HCEC 1CT (cell line): ENCODE measurements at places on chromosomes 6 and 20.

GRCh38 chr20:2663364-2663886 lies 591 bp downstream of the IDH3B start:
- DNase-seq, result no peak

DNA sequence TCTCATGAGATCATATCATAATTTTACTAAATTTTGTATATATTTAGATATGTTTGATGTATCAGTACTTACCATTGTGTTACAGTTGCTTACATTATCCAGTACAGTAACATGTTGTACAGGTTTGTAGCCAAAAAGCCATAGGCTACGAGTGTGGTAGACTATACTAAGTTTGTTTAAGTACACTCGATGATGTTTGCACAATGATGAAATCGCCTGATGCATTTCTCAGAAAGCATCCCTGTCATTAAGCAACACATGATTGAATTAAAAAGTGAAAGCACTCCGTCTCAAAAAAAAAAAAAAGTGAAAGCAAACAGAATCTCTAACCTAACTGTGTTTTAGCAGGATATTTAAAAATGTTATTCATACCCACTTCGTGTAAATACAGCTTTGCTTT lies 104.9 kb upstream of the TFAP2D start:
- DNase-seq, result no peak

DNA sequence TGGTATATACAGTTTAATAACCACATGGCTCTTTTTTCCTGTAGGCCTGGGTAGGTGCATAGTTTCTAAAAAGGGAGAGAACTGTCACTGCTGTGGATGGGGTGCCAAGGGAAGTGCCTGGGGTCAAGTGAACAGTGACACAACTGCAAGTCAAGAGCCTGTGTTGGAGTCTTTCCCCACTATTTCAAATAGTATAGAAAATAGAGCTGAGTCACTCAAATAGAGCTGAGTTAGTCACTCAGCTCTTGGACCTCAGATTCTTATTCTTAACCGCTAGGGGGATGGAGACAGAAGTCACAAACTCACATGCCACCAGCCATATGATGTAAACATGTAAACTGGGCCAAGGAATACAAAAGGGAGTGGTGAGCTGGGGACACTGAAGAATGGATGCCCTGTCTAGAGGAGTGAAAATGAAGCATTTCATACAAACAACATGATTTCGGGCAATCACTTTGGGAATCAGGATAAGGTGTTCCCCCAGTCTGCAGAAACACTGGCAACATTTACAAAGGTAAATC lies 2.1 kb downstream of the NQO2 start:
- peak; percentile 87 for DNase-seq

DNA sequence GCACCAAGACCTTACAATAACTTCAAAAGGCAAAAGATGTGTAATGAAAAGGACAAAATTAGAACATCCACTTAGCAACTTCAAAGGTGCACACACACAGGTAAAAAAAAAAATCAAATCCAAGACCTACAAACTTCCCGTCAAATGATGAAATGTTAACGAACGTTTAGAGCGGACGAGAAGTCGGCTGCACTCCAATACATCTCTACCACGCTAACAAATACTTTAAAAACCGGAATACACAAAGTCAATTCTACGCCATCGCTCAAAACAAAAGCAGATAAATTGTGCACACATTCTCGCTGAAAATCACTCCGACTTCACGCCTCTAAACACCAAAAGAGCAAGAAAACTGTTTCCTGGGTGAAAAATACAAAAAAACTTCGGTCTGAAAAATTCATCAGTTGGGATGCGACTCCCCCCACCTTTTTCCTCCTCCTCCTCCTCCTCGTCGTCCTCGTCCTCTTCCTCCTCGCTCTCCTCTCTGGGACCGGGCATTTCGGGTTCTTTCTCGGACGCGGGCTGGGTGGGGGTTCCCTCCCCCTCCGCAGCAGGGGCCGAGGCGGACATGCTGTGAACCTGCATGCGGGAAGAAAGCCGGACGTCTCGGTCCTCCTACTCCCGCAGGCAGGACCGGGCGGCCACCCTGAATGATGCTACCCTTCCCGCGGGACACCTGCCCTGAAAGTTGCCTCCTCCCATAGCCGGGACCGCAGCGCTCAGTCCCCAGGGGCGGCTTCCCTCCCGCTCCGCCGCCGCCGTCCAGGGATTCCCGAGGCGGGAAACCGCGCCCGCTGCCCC lies 712 bp downstream of the DEK start:
- DNase-seq, result peak; percentile 9

GRCh38 chr20:12166053-12166717 lies 248.5 kb downstream of the BTBD3 start:
- DNase-seq, result peak; percentile 97

DNA sequence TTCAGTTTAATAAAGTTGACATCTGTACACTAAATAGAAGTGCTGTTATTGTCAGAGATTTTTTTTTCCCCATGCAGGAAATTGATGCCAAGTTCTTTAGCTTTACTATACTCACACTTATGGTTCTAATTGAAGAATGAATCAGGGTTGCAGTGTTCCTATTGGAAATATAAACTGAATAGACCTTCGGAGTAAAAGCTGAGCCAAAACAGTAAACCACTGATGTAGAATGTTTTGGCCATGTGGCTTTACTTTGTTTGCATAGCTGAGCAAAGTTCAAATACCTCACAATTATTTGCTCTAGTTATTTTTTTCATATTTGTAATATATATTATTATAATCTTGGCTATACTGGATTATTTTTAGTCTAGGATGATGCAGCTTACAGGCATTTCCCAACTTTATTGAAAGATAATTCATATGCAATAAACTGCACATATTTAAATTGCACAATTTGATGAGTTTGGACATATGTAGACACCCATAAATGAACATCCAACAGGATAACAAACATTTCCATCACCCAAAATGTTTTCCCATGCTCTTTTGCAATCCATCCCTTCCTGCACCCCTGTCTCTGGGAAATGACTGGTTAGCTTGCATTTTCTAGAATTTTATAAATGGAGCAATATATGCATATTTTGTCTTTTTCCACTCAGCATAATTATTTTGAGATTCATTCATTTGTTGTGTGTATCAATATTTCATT lies 105.8 kb upstream of the NOX3 start:
- DNase-seq, result no peak

GRCh38 chr6:19983374-19983773 lies 146.2 kb downstream of the ID4 start:
- no peak for DNase-seq

DNA sequence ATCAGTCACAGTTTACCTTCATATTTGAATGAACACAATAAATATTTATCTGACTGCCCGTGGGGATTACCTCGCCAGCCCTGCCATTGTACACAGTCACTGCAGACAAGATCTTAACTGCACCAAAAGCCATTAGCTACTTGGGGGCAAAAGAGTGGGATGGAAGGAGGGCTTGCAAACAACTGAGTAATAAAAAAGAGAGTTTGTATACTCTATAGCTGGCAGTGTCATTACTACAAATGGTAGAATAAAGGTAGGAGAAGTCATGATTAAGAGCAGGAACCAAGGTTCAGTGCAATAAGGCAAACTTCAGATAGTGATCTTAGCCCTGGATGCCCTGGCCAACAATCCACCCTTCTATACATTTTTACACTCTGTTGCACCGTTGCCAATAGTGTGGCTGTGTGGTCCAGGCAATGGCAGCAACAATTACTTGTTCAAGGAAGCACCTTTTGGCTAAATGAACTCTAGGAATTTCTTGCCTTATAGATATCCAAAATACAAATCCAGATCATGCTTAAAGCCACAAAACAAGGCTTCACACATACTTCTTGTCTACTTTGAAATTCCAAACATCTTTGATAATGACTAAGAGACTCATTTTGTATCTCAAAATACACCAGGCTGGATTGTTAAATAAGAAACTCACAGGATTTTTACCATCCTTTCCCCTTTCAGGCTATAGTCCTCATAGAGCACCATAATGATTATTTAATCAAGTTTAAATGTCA lies 955.4 kb upstream of the ADGRB3 start:
- DNase-seq, result peak; percentile 46

DNA sequence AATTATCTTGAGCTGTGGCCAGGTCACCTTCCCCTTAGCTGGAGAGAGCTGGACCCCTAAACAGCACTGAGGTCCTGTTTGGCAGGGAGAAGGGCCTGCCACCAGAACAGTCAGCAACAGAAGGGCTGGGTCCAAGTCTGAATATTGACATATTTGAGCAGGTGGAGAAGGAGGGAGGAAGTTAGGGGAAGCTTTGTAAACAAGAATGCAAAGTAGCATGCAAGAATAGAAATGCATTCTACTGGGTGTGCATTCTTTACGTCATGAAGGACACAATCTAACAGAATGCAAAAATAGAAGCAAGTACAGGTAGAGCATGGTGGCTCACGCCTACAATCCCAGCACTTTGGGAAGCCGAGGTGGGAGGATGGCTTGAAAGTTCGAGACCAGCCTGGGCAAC lies 100.5 kb downstream of the QRSL1 start:
- DNase-seq, result no peak

GRCh38 chr6:34671367-34671766 lies 25.2 kb downstream of the ILRUN start:
- DNase-seq, result peak; percentile 60

DNA sequence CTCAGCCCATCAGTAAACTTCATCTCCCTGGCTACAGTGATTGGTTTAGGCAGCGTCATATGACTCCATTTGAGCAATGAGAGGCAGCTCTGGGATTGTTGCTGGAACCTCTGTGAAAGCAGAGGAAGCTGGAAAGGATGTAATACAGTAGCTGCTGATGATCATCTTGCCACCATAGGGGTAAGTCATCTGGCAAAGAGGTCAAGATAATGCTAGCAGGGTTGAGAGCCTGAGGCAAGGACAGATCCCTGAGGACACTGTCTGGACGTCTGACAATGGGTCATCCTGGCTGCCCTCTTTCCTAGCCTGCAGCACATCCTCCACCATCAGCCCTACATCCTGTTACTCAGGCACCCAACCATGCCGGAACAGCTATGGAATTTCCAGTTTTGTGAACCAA lies 25.5 kb upstream of the FKBP1A start:
- peak; percentile 79 for DNase-seq

GRCh38 chr6:49565855-49566254 lies 15.4 kb downstream of the C6orf141 start:
- DNase-seq, result peak; percentile 21

DNA sequence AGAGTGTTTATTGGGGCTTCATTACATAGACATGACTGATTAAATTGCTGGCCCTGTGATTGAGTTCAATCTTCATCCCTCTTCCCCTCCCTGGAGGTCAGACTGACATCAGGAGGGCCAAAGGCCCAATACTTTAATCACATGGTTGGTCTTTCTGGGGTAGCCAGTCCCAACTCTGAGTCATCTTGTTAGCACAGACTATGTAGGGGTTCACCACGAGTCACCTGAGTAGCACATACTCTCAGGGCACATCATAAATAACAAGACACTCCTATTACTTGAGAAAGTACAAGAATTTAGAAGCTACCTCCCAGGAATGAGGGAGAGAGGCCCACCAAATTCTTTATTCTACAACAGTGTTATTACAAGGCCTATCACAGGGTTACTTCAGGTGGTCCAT lies 11.3 kb downstream of the GINS1 start:
- DNase-seq, result peak; percentile 33

GRCh38 chr6:34142061-34142998 lies 3.6 kb downstream of the GRM4 start:
- DNase-seq, result no peak

DNA sequence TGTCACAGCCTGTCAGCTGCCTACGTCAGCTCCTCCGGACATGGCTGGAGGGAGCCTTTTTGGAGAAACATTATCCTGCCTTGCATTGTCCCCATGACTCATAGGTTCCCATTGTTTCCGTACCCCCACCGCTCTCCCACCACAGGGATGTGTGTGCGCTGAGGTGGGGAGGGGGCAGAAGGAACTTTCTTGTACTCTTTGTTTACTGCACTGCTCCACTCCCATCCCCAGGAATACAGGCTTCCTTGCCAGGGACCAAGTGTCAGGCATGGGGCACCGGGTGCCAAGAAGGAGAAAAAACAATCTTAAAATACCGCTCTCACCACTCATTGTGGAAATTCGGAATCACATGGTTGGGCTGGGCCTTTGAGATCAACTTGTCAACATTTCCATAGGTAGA lies 51.0 kb downstream of the KCNK5 start:
- DNase-seq, result no peak

- no peak for DNase-seq
Observed at GRCh38 chr6:31765910-31766794, 3.7 kb downstream of the SAPCD1 start.
